ENCODE measurements at places on chromosomes 4 and X.

- no peak for DNase-seq
These were observed 72.5 kb upstream of the GRXCR1 start for GRCh38 chr4:42819863-42820514.

DNA sequence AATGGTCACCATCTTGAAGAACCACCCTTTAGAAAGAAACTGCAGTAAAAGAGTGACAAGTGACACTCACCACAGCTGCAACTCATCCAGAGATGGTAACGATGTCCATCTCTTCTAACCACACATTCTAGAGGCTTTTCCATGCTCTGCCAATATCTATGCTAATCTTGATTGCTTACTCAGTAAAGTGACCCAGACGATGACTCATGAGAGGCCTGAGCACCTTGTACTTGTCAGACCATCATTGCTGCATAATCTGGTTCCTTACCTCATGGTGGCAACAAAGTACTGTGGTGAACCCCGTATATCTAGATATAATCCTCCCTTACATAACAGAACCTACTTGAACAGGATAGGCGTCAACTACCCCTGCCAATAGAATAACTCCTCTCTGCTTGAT is 75.6 kb downstream of the CCNG2 start:
- DNase-seq = no peak

DNA sequence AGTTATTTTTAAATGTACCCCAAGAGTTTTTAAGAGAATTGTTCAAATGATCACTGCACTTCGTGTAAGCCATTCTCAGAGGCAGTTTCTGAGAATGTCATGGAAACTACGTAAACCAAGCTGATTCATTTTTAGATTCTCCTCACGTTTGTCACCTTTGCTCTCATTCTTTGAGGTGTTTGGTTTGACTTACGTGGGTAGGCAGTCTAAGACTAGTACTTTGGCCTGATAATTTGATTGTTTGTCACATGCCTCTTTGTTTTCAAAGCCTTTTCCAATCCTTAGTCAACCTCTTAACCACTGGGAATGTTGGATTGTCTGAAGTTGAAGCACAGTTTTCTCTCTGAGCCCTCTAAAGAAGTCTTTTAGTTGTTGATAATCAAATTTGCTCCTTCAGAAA is 10.5 kb downstream of the SEPTIN11 start:
- peak; percentile 16 for DNase-seq

GRCh38 chr4:139441029-139441428 is 12.9 kb upstream of the RAB33B start:
- no peak for DNase-seq

DNA sequence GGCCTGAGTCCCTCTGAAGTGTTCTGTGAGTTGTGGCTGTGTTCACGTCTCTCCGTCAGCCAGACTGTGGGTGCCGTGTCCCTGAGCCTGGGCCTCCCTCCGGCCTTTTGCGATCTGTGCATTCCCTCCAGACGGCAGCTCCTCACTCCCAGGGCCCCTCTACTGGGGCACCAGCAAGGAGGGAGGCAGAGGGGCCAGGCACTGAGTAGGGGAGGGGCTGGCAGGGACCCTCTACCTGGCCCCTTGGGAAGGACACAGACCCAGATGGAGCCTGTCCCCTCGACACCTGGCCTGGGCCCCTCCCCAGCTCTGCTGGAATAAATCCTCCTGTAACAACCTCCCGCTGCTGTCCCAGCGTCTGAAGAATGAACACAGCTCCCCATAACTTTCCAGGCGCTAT is 110.0 kb upstream of the NKX1-1 start:
- no peak for DNase-seq

GRCh38 chr4:2599304-2599654 is 62.8 kb downstream of the FAM193A start:
- no peak for DNase-seq

GRCh38 chr4:165905405-165906027 is 32.5 kb downstream of the TLL1 start:
- DNase-seq = no peak

DNA sequence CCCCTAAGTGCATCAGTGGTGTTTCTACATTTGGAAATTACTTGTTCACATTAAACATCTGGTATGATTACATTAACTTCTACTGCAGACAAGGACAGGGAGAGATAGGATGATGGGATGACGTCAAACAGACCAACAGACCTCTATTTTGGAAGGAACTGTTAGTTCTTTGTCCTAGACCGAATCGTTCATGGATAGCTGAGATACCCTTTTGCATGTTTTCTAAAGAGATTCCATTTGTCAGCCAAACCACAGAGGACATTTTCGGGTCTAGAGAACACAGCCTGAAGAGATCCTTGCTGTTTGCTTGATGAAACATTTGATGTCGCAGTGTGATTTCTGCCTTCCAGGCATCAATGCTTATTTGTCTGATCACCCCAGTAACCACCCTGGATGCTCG is 27.7 kb downstream of the CHST7 start:
- no peak for DNase-seq

DNA sequence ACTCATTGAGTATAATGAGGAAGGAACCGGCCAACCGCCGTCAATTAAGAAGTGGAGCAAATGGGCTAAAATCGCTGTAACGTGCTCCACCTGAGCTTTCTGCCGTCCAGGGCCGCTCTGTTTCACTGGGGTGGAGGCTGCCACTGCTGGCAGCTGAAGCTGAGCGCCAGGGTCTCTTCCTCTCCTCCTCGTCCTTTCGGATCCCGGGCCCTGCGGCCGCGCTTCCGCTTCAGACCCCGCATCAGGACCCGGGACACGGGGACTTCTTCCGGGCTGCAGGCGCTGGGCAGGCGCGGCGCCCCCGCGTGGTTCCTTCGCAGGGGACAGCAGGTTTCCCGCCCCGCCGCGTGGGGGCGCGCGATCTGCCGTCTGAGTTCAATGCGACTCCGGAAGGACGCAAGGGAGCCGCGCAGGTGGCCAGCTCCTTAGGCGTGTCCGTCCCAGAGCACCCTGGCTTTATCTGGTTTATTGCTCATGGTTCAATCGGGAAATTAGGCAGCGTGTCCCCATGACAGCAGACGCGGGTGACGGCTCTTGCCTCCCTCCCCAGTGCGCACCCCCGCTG is 519.8 kb downstream of the TRIML1 start:
- DNase-seq = no peak

DNA sequence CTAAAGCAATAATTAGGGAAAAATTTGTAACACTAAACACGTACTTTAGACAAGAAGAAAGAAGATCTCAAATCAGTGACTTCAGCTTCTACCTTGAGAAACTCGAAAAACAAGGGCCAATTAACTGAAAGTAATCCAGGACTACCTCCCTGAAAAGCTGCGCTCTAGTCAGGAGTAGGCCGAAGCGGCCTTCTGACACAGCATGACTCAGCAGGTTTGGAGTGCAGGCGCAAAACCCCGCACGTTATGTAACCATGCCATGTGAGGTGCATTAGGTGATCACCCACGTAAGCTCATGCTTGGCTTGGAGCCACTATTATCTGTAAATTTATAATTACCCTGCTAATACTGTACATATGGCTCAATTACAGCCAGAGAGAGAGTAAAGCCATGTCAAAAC is 52.8 kb upstream of the CCDC149 start:
- DNase-seq = no peak

GRCh38 chr4:186193851-186194250 is 2.5 kb downstream of the CYP4V2 start:
- no peak for DNase-seq

- no peak for DNase-seq
These were observed 35.9 kb downstream of the MAGEA1 start for GRCh38 chrX:153214934-153215333.

- no peak for DNase-seq
These were observed 74.4 kb downstream of the MSN start for GRCh38 chrX:65741823-65742222.

DNA sequence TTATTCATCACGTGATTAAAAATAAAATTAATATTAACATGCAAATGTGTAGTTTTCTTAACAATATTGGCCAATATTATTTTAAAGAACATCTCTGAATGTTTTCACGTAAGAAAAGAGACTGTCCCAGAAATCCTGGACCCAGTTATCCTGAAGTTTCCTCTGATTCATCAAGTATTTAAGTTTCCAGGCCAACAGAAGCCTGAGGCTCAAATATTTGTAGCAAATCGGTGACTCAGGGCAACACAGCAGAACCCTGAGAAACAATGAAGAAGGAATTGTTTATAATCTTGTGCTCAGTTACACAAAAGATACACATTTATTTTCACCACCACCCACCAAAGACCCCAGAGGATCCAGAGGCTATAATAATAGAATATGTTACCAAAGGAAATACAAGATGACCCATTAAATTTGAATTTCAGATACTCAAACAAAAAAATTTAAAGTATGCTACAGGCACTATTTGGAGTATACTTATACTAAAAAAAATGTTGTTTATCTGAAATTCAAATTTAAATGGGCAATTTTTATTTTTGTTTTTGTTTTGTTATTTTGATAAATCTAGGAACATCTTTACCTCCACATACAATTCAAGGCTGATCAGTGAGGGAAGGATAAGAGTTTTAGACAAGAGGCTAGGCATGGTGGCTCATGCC is 33.9 kb upstream of the SLC7A11 start:
- DNase-seq = no peak

DNA sequence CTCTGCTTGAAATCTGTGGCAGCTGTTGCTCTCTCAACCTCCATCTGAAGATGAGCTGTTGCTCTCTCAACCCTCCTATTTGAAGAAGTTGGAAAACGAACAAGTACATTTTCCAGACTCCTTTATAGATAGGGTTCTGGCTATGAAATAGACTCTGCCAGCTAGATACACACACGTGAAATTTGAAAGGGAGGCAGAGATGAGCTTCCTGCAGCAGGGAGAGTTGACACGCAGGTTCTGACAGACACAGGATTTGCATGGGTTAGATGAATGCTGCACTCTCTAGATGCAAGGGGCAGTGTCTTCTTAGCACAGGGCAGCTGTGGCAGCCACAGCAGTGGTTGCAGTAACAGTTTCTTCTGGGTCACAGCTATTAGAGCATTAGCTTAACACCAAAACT is 8.0 kb upstream of the PYURF start:
- no peak for DNase-seq

- no peak for DNase-seq
These were observed 307.9 kb upstream of the F9 start for GRCh38 chrX:139222511-139223200.

DNA sequence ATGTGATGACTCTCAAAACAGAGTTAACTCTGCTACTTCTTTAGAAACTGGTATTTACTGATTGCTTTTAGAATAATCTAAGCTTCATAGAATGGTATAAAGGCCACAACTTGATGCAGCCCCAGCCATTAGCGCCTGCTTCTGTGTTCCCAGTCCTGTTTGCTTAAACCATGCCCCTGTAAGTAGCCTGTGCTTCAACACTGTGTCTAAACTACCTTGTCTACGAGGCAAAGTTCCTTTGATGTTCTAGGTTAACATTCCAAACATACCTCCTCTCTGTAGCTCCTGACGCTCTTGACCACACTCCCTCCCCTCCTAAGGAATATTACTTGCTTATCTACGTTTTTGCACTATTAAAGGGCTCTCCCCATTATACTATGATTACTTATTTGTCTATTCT is 352.5 kb upstream of the ADGRL3 start:
- no peak for DNase-seq

DNA sequence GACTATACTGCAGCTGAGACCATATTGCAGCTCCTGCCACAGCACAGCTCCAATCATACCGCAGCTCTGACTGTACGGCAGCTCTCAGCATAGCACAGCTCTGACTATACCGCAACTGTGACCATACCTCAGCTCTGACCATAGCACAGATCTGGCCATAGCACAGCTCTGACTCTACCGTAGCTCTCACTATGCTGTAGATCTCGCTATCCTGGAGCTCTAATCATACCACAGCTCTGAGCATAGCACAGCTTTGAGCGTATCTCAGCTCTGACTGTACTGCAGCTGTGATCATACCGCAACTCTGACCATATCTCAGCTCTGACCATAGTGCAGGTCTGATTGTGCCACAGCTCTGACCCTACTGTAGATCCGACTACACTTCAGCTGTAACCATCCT is 139.2 kb downstream of the ASMT start:
- no peak for DNase-seq

- DNase-seq = no peak
These were observed 17.2 kb upstream of the MRPL1 start for GRCh38 chr4:77845400-77845799.

GRCh38 chr4:138297743-138298405 is 55.7 kb upstream of the SLC7A11 start:
- DNase-seq = no peak

GRCh38 chr4:132587626-132588025 is 561.5 kb upstream of the PCDH10 start:
- no peak for DNase-seq

DNA sequence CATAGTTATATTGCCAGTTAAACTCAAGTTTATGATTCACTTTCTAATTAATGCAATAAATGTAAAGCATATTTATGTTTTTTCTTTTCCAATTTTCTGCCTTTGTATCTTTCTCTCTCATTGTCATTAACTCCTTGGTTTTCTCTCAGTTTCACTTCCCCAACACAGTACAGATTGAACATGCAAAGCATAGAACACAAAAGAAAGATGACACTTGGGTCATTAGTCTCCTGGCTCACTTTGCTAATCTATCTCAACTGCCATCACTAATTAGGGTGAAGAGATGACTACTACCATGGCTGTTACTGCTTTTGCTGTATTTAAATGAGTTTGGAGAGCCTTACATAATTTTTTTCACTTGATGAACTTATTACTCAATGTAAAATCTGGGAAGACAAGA is 12.3 kb upstream of the NAA11 start:
- DNase-seq = no peak

- DNase-seq = no peak
These were observed 11.3 kb upstream of the KIAA0232 start for GRCh38 chr4:6771229-6771671.

DNA sequence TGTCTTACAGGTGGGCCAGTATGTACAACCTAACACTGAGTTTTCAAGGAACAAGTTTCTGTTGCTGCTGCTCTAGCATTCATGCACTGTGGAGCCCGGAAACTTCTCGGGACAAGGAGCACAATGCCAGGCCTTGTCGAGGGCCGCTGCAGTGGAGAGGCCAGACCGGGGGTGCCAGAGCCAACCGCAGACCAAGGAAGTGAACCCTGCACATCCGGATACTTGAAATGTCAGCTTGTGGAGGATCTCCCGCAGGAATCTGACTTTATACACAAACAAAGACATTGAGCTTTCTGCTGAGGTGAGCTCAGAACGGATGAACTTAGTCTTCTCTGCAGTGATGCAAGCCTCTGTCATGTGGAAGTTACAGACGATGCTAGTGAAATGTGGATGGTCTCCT is 99.5 kb downstream of the ZNF827 start:
- DNase-seq = no peak

GRCh38 chr4:145251391-145251790 is 71.0 kb upstream of the OTUD4 start:
- no peak for DNase-seq

DNA sequence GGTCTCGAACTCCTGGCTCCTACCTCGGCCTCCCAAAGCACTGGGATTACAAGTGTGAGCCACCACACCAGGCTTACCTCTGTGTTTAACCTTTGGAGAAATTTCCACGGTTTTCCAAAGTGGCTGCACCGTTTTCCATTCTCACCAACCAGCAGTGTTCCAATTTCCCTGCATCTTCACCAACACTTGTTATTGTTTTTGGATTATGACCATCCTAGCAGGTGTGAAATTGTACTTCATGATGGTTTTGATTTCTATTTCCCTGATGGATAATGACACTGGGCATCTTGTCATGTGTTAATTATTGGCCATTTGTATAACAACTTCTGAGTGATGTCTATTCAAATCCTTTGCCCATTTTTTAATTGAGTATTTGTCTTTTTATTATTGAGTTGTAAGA is 2.7 kb upstream of the MAP3K15 start:
- DNase-seq = no peak
